Aorta (tissue), 5 donors: ENCODE measurements at places on chromosomes 6 and 20. TPM values are rescaled to one million over a fixed set of nuclear protein-coding genes. Genes with fewer than 3 reads are reported as not detected.

CRISP3 gene
- not detected for polyA plus RNA-seq

RAB32 gene
- polyA plus RNA-seq, result 21.7 TPM

PCK1 gene
- 49.2 TPM for polyA plus RNA-seq

THEMIS gene
- 0.63 TPM for polyA plus RNA-seq

FAM229B gene
- 31.2 TPM for polyA plus RNA-seq

SSR1 gene
- polyA plus RNA-seq, result 39.0 TPM

FAM209A gene
- polyA plus RNA-seq, result not detected

PPT2 gene
- 29.7 TPM for polyA plus RNA-seq

SAPCD1 gene
- not detected for polyA plus RNA-seq

ENPP4 gene
- polyA plus RNA-seq, result 11.7 TPM
